ENCODE measurements at places on chromosomes 11 and 22.
A peak's percentile ranks its signal among the peaks of the same experiment; 100 is the strongest.

GRCh38 chr22:30459181-30460052 is 12.4 kb downstream of the SEC14L3 start:
- DNase-seq, result no peak

DNA sequence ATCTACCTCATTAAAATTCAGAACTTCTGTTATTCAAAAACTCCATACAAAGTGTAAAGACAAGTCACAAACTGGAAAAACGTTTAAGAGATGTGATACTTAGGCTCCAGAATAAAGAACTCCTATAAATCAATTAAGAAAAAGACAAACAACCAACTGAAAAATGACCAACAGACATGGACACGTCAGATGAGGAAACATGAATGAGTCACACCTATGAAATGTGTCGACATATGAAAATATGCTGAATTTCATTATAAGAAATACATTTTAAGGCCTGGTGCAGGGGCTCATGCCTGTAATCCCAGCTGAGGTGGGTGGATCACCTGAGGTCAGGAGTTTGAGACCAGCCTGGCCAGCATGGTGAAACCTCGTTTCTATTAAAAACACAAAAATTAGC is 78.7 kb downstream of the ENTHD1 start:
- DNase-seq, result no peak

GRCh38 chr22:22942511-22943329 is 55.1 kb downstream of the IGLL5 start:
- DNase-seq, result peak; percentile 78

GRCh38 chr11:32309530-32310213 is 125.7 kb downstream of the WT1 start:
- no peak for DNase-seq

DNA sequence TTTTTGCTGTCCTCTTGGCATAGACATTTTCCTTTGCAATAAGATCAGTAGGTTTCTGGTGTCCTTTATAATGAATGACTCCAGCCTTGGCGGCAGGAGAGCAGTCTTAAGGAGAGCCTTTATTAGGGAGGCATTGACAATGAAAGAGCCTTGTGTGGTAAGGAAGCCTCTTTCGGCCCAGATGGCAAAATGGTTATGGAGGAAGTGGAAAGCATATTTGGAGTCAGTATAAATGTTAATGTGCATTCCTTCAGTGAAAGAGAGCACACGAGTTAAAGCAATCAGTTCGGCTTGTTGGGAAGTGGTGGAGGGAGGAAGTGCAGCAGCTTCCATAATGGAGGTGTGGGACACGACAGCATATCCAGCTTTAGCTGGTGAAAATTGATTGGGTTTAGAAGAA is 18.1 kb upstream of the ANO1 start:
- no peak for DNase-seq

DNA sequence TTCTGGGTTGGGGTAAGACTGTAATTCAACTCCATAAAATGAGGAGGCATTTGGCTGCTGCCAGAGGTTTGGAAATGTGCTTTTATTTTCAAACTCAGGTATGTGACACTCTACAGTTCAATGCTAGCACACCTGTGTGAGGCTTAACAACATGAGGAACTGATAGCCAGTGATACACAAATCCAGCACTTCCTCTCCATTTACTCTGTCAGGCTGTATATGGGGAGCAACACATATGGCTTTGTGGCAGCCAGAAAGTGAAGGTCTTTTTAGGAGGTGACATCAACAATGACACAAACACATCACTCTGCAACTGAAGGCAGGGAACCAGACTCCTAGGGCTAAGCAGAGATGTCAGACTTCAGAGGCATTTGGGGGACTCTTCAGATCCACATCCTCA is 4.6 kb upstream of the LYVE1 start:
- DNase-seq, result no peak

- no peak for DNase-seq
Observed at GRCh38 chr11:84691830-84692229, 935.3 kb downstream of the DLG2 start.

DNA sequence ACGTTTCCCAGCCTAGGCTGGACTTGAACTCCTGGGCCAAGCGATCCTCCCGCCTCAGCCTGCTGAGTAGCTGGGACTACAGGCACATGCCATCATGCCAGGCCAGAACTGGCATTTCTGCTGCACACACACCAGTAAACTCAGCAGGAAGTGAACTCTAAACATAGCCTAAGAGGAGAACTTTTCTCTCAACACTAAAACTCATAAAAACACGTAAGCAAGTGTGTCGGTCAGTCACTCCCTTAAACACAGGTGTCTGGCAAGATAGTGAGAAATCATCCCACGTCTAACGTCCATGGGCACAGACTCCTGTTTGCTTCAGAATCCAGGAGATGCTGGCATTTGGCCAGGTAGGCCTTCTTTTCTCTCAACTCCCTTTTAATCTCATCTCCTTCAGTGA is 104.8 kb downstream of the RPL27A start:
- no peak for DNase-seq

DNA sequence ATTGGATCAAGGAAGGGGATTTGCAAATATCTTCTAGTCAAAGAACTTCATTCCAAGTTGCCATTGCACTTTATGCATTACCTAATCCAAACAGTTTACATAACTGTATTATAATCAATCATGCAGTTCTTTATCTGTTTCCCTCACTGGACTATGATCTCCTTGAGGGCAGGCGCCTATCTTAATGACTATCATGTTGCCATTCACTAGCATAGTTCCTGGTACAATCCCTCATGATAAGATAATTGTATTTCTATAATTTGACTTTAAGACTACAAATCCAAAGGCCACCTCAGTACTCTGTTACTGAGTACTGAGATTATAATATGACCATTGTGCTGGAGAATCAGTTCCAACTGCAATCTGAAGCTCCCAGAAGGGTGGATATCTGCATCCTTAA is 278.7 kb upstream of the CCDC90B start:
- DNase-seq, result no peak

- DNase-seq, result no peak
Observed at GRCh38 chr11:59724066-59724465, 10.4 kb upstream of the OR10V1 start.

DNA sequence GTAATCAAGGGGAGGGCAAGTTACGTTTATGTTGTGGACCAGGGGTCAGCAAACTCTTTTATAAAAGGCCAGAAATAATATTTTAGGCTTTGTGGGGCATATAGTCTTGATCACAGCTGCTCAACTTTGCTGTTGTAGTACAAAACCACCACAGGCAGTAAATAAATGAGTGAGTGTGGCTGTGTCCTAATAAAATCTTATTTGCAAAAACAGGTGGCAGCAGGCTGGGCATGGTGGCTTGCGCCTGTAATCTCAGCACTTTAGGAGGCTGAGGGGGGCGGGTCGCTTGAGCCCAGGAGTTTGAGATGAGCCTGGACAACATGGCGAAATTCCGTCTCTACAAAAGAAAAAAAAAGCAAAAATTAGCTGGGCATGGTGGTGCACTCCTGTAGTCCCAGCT is 57.9 kb upstream of the NUP160 start:
- DNase-seq, result no peak
